ENCODE measurements at places on chromosomes 2 and 18.
A peak's percentile ranks its signal among the peaks of the same experiment; 100 is the strongest.

GRCh38 chr2:25322312-25322711, 19.4 kb downstream of the DNMT3A start:
- no peak for DNase-seq

- no peak for DNase-seq
Measured at GRCh38 chr18:66728951-66729350, 125.1 kb upstream of the CDH19 start.

DNA sequence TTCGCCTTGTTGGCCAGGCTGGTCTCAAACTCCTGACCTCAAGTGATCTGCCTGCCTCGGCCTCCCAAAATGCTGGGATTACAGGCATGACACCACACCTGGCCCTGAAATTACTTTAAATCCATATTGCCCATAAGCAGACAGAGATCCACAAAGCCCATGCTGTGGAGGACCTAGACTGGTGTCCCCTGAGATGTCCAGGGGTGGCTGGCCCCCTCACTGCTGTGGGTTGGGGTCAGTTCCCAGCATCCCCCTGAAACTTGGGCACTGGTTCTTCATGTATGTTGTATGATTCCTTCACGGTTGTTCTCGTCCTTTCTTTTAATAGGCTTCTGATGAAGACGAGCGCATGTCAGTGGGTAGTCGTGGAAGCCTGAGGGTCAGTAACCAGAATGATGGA, 78.1 kb upstream of the RBM44 start:
- DNase-seq = no peak

GRCh38 chr18:29164020-29164706, 987.2 kb upstream of the CDH2 start:
- DNase-seq = no peak

DNA sequence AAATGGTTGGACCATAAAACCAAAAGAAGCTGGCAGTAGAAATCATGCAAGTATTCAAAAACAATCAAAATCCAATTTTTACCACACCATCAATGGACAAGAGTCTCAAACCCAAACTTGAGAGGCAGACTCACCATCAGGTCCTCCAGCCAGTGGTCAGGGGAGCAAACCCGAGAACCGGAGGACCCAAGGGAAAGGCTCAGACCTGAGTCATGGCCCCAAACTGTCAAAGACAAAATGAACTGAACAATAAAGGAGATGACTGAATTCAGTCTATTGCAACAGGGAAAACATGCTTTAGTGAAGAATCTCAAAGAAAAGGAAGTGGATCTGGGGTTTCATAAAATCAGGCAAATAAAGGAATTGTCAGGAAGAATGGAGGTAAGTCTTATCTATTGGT, 150.7 kb upstream of the MGAT5 start:
- DNase-seq = no peak

DNA sequence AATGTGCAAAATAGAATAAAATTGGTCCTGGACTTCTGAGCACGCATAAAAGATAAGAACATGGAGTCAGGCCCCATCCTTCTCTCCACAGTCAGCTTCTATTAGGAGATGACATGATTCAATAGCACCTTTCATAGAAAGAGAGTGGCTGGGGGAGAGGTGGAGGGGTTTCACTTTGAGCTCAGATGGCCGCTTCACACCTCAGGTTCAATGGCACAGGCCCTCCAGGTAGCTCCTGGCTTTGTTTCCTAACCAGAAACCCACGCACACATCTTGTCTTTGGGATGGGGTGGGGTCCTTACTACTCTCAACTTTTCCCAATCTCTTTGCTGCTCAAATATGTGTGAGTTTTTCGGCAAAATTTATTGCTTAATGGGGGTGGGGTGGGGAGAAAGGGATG, 332.3 kb downstream of the CLIP4 start:
- DNase-seq = no peak

GRCh38 chr2:222609381-222609780, 46.5 kb downstream of the FARSB start:
- DNase-seq = no peak

GRCh38 chr2:222760301-222760897, 88.9 kb downstream of the MOGAT1 start:
- no peak for DNase-seq

DNA sequence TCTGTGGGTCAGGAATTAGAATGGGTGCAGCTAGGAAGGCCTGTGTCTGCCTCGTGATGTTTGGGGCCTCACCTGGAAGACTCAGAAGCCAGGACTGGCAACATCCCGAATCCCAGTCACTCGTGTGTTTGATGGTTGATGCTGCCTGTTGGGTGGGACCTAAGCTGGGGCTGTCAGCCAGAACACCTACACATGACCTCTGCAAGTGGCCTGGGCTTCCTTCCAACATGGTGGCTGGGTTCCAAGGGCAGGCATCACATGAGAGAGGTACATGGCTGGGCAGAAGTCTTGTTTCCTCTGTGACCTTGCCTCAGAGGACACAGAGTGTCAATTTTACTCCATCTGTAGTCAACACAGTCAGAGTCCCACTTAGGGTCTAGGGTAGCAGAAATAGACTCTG, 177.8 kb downstream of the GBX2 start:
- DNase-seq = no peak

DNA sequence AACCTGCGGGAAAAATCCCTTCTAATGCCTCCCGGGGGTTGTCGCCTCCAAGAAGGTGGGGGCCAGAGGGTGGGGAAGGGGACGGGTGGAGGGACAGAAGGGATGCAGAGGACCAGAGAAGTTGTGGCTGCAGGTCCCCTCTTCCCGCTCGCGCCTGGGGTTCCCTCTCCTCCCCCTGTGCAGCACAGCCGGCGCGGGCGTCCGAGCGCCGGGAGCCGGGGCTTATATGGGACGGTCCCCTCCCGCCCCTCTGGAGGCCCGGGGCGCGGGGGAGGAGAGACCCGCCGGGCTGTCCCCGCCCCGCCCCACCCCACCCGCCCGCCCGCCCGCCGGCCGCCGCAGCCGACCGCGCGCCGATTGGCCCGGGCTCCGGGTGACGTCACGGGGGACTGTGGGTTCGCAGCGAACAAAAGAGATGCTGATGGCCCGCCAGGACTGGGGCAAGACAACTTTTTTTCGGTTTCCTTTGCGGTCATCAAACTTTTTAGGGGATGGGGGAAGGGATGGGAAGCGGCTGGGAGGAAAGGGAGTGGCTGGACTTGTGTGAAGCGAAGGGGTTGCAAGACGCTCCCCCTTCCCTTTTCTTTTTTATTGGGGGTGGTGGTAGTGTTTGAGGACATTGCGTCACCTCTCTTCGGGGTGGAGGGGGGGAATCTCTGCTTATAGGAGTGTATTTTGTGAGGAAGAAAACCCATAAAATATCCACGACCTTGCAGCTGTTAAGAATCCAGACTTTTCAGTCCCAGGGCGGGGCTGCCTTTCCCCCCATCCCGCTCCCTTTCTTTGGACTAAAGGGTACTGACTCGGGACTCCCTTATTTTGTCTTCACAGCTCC, at the start of gene FN1:
Gene FN1, minus strand, starts transcription at position 199 of the 835 bp plus-strand sequence. CDS start 266 bp downstream, outside the sequence.
- no peak for DNase-seq

- DNase-seq = no peak
Measured at GRCh38 chr2:28463893-28464292, 32.0 kb upstream of the PLB1 start.

DNA sequence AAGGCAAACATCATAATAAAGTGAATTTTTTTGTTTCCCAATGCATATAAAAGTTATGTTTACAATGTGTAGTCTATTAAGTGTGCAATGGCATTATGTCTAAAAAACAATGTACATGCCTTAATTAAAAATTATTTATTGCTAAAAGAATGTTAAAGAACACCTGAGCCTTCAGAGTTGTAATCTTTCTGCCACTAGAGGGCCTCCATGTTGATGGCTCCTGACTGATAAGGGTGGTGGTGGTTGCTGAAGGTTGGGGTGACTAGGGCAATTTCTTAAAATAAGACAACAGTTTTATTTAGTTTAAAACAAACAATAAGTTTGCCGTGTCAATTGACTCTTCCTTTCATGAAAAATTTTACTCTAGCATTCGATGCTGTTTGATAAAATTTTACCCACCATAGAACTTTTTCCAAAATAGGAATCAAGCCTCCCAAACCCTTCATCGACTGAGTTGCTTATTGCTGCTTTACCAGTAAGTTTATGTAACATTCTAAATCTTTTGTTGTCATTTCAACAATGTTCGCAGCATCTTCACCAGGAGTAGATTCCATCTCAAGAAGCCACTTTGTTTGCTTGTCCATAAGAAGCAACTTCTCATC, 32.3 kb downstream of the MAP3K2 start:
- DNase-seq = no peak

DNA sequence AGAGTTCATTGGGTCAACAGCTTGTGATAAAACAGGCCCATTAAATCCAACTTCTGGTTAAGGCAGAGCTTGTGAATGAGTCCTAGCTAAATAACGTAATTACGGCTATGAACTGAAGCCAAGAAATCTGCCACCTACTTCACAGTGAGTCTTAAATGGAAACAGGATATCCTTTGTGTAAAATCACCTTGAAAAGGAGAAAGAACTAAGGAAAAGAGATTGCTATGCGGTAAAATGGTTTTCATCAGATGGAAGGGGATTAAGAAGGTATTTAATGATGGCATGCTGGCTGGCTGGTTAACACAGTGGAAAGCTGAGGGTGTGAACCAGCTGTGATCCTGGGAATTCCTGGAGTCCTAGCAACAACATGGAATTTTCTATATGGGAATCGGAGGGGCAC, 156.6 kb downstream of the DOK6 start:
- DNase-seq = no peak

DNA sequence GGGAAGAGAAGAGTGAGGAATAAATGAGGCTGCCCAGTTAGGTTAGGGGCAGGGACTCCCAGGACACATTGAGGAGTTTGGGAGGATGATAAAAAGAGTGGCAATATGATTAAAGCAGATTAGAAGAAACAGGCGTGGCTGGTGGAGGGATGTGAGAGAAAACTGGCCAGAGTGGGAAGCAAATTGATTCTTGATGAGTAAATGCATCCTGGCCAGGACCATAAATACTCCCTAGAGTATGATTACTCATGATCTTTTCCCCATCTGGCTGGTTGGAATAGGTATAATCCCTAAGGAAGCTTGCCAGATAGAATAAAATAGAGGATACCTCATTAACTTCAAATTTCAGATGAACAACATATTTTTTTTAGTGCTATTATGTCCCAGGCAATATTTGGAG, 21.5 kb upstream of the DAW1 start:
- no peak for DNase-seq

GRCh38 chr2:197300139-197300538, 10.4 kb downstream of the ANKRD44 start:
- DNase-seq = no peak

DNA sequence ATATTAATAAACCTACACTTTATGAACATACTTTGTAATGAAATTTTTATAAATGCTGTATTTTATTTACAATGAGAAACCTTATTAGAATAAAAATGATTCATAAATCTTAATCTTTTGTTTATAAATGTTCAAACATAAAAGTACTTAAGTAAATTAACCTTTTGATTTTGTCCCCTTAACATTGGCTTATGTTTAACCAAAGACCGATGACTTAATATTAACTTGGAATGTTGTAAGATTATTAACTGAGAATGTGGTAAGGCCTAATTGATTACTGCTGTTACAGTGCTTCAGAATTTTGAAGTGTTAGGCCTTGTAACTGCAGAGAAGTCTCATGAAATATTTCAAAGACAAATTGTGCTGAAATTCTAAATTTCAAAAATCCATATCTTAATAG, 5.7 kb downstream of the CPS1 start:
- no peak for DNase-seq

DNA sequence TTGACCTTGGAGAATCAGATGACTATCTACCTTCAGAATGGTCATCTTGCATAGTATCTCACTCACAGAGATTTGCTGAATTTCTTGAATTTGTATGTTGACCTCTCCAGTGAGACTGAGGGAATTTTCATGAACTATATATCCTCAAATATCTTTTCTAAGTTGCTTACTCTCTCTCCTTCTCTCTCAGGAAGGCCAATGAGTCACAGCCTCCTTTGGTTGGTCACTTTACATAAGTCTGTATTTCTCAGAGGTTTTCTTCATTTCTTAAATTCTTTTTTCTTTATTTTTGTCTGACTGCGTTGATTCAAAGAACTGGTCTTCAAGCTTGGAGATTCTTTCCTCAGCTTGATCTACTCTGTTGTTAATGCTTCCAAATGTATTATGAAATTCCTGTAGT, 51.7 kb downstream of the VIT start:
- no peak for DNase-seq

GRCh38 chr2:98487806-98488189, 43.1 kb downstream of the INPP4A start:
- DNase-seq = peak; percentile 23

DNA sequence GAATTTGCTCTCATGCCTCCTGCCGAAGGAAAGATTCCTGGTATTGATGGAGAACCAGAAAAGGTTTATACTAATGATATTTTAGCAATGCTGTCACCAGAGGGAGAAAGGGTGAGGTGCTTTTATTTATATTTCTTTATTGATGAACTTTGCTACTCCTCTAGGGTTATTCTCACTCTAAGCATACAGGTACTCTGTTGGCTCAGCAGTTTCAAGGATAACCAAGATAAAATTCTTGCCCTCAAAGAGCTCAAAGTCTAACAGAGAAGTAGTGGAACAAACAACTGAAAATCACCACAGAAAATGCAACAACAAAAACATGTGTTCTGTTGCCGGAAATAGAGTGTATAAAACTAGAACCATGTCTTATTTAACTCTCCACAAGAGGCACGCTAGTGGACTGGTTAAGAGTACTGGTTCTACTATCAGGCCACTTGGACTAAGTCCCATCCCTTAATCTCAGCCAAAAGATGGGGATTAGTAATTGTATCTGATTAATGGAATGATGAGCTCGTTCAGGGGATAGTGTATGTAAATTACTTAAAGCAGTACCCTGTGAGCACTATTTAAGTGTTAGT, 103.6 kb downstream of the DNAH6 start:
- no peak for DNase-seq

DNA sequence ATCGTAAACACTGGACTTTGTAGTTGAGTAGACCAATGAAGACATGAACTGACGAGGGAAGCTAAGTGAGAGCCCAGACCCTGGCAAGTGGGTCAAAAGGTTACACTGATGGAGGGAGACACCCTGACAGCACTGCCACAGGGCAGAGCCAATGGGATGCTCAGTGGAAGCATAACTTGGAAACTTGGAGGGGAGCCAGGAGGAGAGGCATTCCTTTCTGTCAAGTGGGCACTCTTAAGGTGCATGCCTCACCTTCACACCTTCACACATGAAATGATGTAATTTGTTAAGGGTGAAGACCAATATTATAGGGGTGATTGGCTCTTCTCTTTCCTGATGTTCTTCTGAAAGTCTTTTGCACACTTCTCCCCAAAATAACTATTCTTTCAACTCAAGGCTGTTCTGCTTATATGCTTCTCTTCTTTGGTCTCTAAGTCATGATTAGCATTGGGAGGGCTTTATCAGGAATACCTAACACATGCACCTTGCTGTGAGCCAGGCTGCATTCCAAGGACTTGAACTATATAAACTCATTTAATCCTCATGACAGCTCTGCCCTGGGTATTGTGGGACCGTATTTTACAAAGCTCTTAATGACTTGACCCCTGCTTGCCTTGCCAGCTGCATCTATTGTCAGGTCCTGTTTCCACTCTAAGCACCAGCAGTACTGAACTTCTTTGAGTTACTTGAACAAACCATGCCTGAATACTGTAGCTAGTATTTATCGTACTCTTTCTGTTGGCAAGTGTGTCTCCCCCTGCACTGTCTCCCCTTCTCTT, 19.0 kb downstream of the RPL37A start:
- DNase-seq = no peak

Measured in GDM1 (cell line).